ENCODE measurements at places on chromosomes 12 and 14.

DNA sequence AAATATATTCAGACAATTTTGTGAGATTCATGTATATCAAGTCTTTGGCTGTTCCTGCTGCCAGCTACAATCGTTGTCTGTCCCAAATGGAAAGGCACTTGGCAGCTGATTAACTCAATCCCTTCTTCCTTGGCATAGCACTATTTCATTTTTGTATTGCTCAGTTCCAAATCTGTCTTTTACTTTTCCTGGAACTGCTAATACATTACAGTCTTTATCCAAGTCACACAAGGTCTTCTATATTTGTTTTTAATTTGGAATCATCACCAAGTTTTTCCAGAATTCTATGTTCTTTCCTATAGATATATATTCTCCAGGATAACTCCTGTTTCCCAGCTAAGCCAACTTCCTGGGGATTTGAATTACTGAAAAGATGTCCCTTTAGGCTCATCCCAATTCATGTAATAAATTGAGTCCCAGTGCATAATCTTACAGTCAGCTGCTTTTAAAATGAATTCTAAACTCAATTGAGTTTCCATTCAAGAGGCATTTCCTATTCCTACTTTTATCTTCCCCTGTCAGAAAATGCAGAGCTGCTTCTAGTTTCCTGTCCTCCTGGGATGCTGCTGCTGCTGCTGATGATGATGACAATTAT lies 45.9 kb downstream of the DYRK2 start:
- DNase-seq, result no peak

DNA sequence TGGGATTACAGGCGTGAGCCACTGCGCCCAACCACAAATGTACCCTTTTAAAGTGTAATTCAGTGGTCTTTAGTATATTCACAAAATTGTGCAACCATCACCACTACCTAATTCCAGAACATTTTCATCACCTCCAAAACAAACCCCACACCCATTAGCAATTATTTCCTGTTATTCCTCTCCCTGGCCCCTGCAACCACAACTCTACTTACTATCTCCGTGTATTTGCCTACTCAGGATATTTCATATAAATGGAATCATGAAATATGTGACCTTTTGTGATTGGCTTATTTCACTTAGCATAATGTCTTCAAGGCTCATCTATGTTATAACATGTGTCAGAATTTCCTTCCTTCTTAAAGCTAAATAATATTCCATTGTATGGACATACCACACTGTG lies 16.0 kb upstream of the AQP2 start:
- DNase-seq, result no peak

GRCh38 chr14:77457115-77457521 lies 283 bp downstream of the VIPAS39 start:
- no peak for DNase-seq

- no peak for DNase-seq
Measured at GRCh38 chr14:84965279-84965678, 564.7 kb upstream of the FLRT2 start.

DNA sequence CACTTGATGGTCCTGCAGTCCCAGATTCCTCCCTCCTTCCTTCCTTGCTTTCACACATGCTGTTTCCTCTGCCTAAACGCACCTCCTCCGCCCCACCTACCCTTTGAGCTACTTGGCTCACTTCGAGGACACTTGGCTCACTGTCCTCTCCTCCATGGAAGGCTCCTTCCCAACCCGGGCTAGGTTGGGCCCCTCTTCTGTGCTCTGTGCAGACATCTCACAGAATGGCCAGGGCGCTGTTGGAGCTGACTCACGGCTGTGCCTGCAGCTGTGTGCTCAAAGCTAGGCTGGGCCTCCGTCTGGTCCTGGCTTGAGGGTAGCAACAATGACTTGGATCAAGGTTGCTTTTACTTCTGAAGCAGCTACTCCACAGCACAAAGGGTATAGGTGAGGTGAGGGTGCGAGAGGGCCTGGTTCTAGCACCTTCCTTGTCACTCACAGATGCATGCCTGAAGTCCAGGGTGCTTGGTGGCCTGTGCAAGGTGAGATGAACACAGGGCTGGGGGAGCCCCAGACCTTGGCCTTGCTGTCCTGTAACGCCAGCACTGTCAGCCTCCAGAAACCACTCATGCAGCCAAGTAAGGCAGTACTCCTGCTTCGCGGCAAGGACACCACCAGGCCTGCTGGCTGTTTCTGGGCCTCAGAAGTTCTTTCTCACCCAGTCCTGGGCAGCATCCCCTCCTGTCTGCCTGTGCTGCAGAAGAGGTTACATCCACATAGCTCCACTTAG lies 61.8 kb downstream of the GALNT16 start:
- DNase-seq, result no peak
